ENCODE measurements at places on chromosomes 7 and 10.

DNA sequence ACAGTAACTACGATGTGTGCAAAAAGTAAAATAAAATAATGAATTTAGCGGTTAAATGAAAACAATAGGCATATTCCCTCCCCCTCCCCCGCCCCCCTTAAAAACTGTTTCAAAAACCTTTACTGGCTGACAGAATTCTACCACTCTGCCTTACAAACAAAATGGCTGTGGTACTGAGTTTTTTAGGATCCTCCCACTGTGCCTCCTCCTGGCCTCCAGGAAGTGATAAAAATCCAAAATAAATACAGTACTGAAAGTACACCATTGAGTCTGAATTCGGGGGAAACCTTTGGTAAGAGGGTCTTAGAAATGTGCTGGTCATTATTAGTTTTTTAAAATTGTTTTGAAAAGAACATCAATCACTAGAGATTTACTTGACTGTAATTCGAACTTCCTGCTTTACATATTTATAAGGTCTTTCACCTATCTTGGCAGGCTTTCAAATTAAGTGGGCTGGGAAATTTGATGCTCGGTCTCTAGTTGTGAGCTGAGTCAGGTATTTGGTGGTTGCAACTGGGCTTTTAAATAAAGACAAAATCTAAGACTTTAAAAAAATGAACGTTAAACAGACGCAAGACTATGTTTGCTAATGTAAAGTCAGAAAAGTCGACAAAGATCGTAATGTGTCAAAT is 32.5 kb upstream of the EPC1 start:
- H3K4me1 ChIP-seq, result peaks cover 18% of the 10 kb centered on the region
- DNase-seq, result no peak
- H3K4me3 ChIP-seq, result no peak overlapping the region
- no peak overlapping the region for H3K27ac ChIP-seq
- no peaks in the 10 kb centered on the region for H3K27me3 ChIP-seq
- no peaks in the 10 kb centered on the region for H3K36me3 ChIP-seq

DNA sequence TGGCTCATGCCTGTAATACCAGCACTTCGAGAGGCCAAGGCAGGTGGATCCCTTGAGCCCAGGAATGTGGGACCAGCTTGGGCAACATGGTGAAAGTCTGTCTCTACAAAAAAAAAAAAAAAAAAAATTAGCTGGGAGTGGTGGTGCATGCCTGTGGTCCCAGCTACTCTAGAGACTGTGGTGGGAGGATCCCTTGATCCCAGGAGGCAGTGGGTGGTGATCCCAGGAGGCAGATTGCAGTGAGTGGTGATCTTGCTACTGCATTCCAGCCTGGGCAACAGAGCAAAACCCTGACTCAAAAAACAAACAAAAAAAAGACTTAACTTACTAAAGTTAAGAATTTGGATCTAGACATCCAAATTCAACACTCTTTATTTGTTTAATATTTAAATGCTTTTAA is 10.2 kb upstream of the ADO start:
- no peak for DNase-seq
- no peak overlapping the region for H3K4me3 ChIP-seq
- peak overlapping the region; percentile 84 for H3K27ac ChIP-seq
- H3K36me3 ChIP-seq, result no peaks in the 10 kb centered on the region
- peaks cover 66% of the 10 kb centered on the region for H3K4me1 ChIP-seq

- no peak overlapping the region for H3K27ac ChIP-seq
- H3K4me1 ChIP-seq, result peaks cover 17% of the 10 kb centered on the region
- no peak for DNase-seq
- H3K36me3 ChIP-seq, result no peaks in the 10 kb centered on the region
Observed at GRCh38 chr7:131300572-131301466, 26.9 kb upstream of the MKLN1 start.

GRCh38 chr10:75592151-75592787 is 160.8 kb downstream of the LRMDA start:
- H3K27ac ChIP-seq, result no peak overlapping the region
- peaks cover 42% of the 10 kb centered on the region for H3K27me3 ChIP-seq
- DNase-seq, result no peak

DNA sequence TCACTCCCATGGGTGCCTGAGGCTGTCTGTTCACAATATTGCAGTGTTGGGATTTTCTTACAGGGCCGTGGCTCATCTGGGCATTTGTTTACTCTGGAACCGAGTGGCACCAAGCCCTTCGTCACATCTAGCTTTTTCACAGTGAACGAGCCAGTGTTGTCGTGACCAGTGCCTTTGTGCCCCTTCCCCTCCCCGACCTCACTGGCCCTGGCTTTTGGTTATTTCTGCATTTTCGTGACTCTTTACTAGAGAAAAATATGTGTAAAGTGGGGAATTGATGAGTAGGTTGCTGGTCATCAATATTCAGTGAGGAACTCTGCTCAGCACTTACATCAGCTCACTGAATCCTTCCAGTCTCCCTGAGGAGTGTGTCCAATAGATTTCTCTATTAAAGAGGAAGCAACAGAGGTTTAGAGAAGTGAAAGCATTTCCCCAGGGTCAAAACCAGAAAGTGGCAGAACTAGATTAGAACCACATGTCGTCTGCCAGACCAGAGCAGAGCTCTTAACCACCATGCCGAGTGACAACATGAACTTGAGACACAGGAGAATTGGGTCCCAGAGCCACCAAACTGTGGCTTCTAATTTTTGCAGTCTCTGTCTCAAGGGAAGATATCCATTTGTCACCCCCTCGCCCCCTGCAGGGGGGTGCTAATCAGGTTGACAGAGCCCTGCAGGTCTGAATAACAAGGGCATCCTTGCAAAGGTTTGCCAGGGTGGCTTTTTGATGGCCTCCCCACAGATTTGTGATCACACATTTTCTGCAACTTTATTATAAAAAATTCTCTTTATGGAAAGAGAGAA is 125.3 kb downstream of the CHN2 start:
- H3K27me3 ChIP-seq, result peaks cover 10% of the 10 kb centered on the region
- DNase-seq, result no peak
- H3K27ac ChIP-seq, result peak overlapping the region; percentile 66
- peak overlapping the region; percentile 7 for H3K4me3 ChIP-seq

DNA sequence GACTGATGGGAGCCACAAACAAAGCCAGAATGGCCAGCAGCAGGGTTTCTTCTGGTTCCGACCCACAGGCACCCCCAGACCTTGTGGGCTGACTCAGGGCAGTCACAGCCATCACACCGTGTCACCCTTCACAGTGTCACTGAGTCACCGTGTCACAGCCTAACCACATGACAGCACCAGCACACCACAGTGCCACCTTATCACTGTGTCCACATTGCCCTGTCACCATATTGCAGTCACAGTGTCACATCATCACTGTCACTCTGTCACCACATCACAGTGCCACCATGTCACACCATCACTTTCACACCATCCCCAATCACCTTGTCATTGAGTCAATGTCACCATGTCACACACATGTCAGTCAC is 77.0 kb downstream of the OAT start:
- H3K27ac ChIP-seq, result no peak overlapping the region
- no peak overlapping the region for H3K4me3 ChIP-seq
- peaks cover 36% of the 10 kb centered on the region for H3K4me1 ChIP-seq

- H3K36me3 ChIP-seq, result peaks cover 13% of the 10 kb centered on the region
- no peaks in the 10 kb centered on the region for H3K27me3 ChIP-seq
- peaks cover 16% of the 10 kb centered on the region for H3K4me1 ChIP-seq
- DNase-seq, result no peak
- no peak overlapping the region for H3K4me3 ChIP-seq
Observed at GRCh38 chr10:22611425-22612115, 102.8 kb downstream of the PIP4K2A start.

GRCh38 chr7:14233868-14234369 is 244.5 kb upstream of the ETV1 start:
- DNase-seq, result no peak
- no peaks in the 10 kb centered on the region for H3K27me3 ChIP-seq
- no peak overlapping the region for H3K4me3 ChIP-seq
- no peaks in the 10 kb centered on the region for H3K36me3 ChIP-seq
- no peak overlapping the region for H3K27ac ChIP-seq

- no peak overlapping the region for H3K27ac ChIP-seq
- no peaks in the 10 kb centered on the region for H3K36me3 ChIP-seq
- no peak for DNase-seq
- H3K4me1 ChIP-seq, result no peaks in the 10 kb centered on the region
- peaks cover 25% of the 10 kb centered on the region for H3K27me3 ChIP-seq
- H3K4me3 ChIP-seq, result no peak overlapping the region
Observed at GRCh38 chr7:49791088-49791741, 17.8 kb downstream of the VWC2 start.

DNA sequence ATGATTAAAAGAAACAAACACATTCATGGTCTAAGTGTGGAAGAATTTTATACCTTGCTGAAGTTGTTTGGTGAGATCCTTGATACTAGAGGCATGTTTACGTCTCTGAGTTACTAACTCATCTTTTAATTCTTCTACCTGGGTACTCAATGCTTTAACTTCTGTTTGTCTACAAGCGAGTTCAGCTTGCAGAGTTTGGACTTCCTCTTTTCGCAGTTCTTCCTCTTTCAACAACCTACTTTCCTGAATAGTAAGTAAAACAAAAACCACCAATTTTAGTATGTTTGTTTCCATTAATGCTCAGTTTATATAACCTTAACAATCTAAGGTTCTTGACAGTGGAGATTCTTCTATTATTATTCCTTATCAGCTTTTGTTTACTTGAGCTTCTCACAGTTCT is 42.9 kb downstream of the CCDC186 start:
- H3K27ac ChIP-seq, result no peak overlapping the region
- no peak for DNase-seq
- no peak overlapping the region for H3K4me3 ChIP-seq
- peaks cover 52% of the 10 kb centered on the region for H3K36me3 ChIP-seq
- H3K27me3 ChIP-seq, result no peaks in the 10 kb centered on the region

GRCh38 chr7:99008181-99008631 is 129.9 kb downstream of the TRRAP start:
- no peak for DNase-seq
- no peaks in the 10 kb centered on the region for H3K4me1 ChIP-seq
- H3K27ac ChIP-seq, result no peak overlapping the region
- H3K4me3 ChIP-seq, result no peak overlapping the region
- H3K36me3 ChIP-seq, result peaks cover 43% of the 10 kb centered on the region

GRCh38 chr7:95715274-95715673 is 57.1 kb upstream of the DYNC1I1 start:
- H3K4me3 ChIP-seq, result no peak overlapping the region
- no peak for DNase-seq
- H3K27me3 ChIP-seq, result no peaks in the 10 kb centered on the region
- peaks cover 5% of the 10 kb centered on the region for H3K4me1 ChIP-seq
- no peak overlapping the region for H3K27ac ChIP-seq
- peaks cover 5% of the 10 kb centered on the region for H3K36me3 ChIP-seq

DNA sequence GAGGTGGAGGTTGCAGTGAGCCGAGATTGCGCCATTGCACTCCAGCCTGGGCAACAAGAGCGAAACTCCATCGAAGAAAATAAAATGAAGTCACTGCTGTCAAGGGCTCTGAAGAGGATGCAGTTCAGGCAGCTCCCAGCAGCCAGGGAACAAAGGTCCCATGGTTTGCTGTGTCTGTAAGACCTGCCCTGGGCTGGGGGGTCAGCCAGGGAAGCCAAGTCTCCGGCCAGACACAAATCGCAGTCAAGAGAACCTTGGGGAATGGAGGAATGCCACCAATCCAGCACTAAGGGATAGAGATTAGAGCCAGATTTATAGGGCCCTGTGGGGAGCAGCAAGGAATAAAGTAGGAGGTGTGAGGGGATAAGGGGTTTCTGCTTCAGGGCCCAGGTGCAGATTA is 28.9 kb upstream of the VSIR start:
- no peak overlapping the region for H3K4me3 ChIP-seq
- H3K4me1 ChIP-seq, result no peaks in the 10 kb centered on the region
- H3K27me3 ChIP-seq, result peaks cover 15% of the 10 kb centered on the region
- no peaks in the 10 kb centered on the region for H3K36me3 ChIP-seq
- DNase-seq, result no peak
- no peak overlapping the region for H3K27ac ChIP-seq

- no peaks in the 10 kb centered on the region for H3K36me3 ChIP-seq
- H3K27ac ChIP-seq, result peak overlapping the region; percentile 82
- peaks cover 55% of the 10 kb centered on the region for H3K4me1 ChIP-seq
- H3K27me3 ChIP-seq, result no peaks in the 10 kb centered on the region
- no peak for DNase-seq
Observed at GRCh38 chr10:75547391-75548298, 116.2 kb downstream of the LRMDA start.

DNA sequence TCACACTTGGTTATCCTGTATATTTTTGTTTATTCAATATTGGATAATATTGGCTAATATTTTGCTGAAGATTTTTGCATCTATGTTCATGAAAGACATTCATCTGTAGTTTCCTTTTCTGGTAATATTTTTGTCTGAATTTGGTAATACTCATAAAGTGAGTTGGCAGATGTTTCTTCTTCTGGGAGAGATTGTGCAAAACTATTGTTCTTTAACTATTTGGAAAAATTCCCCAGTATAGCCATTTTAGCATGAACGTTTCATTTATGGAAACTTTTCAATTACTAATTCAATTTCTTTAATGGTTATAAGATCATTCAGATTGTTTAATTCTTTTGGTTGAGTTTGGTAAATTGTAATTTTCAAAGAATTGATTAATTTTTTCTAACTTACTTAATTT is 560.8 kb upstream of the FZD8 start:
- no peak for DNase-seq
- no peaks in the 10 kb centered on the region for H3K36me3 ChIP-seq
- H3K27ac ChIP-seq, result no peak overlapping the region
- no peaks in the 10 kb centered on the region for H3K4me1 ChIP-seq

DNA sequence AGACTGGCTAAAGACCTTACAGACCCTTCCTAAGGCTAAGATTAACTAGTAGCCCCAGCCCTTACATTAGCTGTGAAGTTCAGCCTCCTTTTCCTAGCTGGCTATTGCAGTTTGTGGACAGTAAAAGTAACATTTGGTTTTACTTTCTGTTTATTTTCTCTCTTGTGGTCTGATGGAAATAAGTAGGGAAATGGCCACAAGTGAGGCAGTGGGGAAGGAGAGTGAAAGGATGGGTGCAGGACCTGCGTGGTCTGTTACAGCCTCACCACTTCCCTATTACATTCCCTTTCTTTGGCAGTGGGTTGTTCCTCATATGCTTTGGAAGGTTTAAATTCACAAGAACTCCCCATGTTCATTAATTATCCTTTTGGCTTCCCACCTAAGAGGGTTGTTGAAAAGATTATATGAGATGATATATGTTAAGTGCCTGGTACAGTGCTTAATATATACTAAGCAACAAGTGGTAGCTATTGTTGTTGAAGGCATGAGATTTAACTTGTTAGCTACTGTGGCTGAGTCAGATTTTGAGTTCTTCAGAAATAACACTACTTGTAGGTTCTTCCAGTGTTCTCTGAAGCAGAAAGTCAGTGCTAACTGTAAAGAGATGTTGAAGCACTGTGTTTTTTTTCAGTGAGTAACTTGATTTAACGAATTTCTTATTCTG is 181.7 kb downstream of the ST7 start:
- no peak overlapping the region for H3K4me3 ChIP-seq
- H3K27ac ChIP-seq, result no peak overlapping the region
- H3K27me3 ChIP-seq, result no peaks in the 10 kb centered on the region
- peaks cover 39% of the 10 kb centered on the region for H3K4me1 ChIP-seq

GRCh38 chr7:156832195-156832877 is 60.6 kb downstream of the LMBR1 start:
- peaks cover 2% of the 10 kb centered on the region for H3K36me3 ChIP-seq
- H3K27me3 ChIP-seq, result no peaks in the 10 kb centered on the region
- no peak overlapping the region for H3K4me3 ChIP-seq
- DNase-seq, result no peak
- no peaks in the 10 kb centered on the region for H3K4me1 ChIP-seq
- no peak overlapping the region for H3K27ac ChIP-seq

All from chondrocyte (in vitro differentiated cells).